ENCODE measurements at places on chromosomes 11 and 22.

DNA sequence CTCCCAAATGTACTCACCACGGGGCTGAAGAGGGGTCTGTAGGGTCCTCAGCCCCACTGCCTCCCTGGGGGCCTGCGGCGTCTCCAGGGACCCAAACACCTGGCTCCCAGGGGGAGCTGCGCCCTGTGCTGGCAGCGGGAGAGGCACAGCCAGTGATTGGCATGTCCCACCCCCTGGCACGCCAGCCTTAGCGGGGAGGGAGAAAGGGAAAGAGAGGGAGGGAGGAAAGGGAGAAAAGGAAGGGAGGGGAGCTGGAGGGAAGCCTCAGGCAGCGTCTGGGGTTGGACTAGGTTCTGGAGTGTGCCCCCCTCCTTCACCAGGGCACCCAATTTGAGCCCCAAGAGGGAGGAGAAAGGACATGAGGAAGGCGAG is at the start of gene CHRM1:
TSS of gene CHRM1 (minus strand) at position 163 of the 372 bp plus-strand sequence. CDS start 10,263 bp downstream, outside the sequence.
- DNase-seq = no peak

DNA sequence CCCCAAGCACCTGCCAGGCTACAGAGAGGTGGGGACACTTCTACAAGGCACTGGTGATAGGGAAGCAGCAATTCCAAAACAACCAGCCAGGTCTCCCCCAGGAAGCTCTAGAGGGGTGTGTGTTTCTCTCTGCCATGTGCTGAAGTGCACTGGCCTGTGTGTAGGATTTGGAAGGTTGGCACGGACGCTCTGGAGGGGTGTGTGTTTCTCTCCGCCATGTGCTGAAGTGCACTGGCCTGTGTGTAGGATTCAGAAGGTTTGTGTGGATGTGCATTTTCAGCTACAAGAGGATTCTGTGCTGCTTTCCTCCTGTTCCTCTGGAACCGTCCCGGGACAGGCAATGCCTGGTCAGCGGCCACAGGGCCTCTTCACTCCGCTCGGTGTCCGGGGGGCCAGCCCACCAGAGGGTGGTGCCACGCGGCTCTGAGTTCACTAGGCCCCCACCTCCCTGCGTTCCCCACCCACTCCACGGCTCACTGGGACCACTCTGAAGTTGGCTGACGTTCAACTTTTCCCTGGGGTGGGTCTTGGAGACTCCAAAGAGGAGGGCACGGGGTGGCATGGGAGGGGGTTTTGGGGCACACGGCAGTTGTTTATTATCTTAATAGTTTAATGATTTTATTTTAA is 552.8 kb downstream of the BRD1 start:
- DNase-seq = no peak

DNA sequence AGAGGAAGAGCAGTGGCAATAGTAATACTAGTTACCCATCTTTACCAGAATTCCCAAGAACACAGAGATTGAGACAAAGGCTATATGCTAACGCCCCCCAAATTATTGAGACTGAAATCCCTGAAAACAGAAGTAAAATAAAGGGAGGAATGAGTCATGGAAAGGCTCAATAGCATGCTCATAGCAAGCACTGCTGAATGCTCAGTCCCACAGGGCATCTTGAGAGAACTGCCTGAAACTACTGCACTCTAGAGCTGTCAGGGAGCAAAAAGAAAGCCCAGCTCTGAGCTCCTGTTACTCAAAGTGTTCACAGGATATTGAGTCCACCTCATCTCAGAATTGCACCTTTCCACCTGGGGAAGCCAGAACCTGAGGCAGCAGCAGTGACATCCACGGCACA is 44.1 kb upstream of the FIBIN start:
- no peak for DNase-seq

GRCh38 chr11:34899633-34900016 is 16.6 kb downstream of the APIP start:
- no peak for DNase-seq

DNA sequence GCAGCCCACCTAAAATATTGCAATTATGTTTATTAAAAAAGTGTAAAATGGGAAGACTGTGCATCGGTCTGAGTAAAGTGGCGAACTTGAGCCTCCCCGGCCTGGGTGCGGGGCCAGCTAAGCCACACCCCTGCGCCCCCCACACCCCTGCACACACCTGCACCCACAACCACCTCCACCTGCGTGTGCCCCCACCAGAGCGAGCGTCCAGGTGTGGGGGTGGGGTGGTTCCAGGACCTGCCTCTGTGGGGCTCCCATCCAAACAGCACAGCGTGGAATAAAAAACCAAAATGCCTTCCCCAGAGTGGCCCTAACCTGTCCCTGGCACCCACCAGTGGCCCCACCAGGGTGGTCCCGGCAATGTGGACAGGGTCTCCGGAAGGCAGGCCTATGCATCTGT is 30.1 kb upstream of the CARS1 start:
- DNase-seq = no peak

Data from HuH-7 (cell line).